Omental fat pad (tissue), 4 donors: ENCODE measurements at places on chromosomes 4 and X.

- no peak for DNase-seq
Observed at GRCh38 chrX:145484740-145485139, 237.4 kb downstream of the SPANXN1 start.

DNA sequence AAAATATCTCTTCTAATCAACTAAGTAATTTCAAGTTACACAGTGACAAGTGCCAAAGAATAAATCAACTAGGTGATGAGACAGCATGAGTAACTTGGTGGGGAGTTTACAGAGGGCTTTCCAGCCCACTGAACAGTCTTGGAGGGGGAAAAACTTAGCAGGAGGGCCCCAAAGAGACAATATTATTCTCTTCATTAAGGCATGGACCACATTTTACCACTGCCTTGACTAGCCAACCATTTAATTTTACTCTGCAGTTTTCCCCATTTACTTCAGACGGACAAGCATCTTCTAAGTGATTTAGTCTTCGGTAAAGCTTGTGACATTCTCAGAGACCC lies 25.3 kb upstream of the GATB start:
- DNase-seq = no peak

- DNase-seq = no peak
Observed at GRCh38 chr4:48090621-48091020, 43.4 kb downstream of the TXK start.

DNA sequence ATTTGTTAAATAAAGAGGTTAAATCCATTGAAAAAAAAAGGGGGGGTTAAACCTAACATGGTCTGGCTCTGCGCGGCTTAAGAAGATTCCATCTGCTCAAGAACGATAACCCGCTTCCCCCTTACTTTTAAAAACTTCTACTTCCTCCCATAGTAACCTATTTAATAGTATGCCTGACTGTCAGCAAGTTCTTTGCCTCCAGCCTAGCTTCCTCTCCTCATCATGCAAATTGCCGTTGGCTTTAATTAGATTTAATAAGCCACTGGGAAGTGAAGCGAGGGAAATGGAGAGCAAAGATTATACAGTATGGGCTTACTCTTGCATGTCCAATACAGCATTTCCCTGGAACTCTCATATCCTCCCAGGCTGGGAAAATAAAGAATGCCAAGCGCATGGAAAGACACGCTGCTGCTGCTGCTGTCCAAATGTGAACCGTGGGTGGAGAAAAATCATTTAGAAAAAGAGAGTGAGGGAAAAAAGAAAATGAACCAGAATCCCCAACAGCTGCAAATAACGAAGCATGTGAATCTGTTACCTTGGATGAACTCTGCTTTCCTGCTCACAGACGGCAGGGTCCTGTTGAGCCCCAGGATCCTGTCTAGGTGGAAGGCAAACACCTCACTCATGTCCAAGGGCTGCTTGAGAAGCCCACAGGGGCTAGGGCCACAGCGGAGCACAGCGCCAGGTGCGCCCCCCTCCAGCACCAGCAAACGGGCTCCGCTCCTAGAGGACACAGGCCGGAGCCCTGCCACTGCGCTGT lies 2.7 kb downstream of the GASK1B start:
- DNase-seq = no peak

- no peak for DNase-seq
Observed at GRCh38 chr4:48858130-48858529, 27.2 kb downstream of the OCIAD1 start.

DNA sequence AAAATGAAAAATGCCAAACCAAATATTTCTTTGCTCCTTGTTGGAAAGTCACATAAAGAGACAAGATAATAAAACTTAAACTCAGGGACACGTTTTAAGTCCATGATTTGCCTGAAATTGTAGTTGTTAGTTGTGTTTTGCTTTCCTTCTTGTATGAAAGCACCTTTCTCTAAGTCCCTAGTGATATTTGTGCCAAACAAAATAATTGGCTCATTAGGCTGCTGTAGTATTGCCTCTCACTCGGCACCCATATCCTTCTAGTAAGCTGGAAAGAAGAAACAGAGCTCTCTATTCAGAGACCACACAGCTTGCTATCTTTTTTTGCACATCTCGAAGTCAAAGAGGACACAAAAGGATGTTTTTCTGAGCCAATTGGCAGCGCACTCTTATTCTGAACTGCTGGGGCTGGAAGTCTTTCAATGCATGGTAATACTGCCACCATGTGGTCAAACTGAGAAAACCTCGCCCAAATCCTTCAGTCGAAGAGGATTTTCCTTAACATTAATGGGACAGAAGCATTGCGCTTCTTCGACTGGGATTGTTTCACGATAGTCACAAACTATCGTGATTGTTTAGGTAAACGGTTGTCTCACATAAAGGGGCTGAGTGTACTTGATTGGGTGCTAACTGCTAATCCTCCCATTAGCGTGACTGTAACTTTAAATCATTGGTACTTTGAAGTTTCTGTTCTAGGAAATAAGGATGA lies 571.9 kb upstream of the LCORL start:
- no peak for DNase-seq

GRCh38 chr4:137452799-137453198 lies 79.5 kb downstream of the PCDH18 start:
- DNase-seq = no peak

- no peak for DNase-seq
Observed at GRCh38 chrX:15194146-15194545, 75.7 kb downstream of the ASB9 start.

DNA sequence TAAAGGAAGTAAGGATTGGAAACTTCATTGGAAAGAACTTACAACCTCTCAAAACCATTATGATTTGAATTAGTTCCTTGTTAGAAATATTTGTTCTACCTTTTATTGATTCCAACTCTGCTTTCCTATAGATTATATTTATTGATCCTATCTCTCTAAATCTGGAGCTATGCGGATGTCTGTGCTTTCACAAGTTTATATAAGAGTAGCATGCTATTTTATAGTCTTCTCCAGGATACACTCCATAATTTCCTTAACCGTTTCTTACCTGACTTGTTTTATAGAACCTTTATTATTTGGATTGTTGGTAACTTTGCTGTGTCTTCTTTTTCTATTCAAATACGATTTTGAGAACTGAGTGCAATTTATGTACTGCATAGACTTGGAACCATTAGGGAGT lies 668.1 kb downstream of the RAPGEF2 start:
- DNase-seq = no peak

- DNase-seq = no peak
Observed at GRCh38 chr4:15233626-15234025, 194.2 kb upstream of the C1QTNF7 start.

DNA sequence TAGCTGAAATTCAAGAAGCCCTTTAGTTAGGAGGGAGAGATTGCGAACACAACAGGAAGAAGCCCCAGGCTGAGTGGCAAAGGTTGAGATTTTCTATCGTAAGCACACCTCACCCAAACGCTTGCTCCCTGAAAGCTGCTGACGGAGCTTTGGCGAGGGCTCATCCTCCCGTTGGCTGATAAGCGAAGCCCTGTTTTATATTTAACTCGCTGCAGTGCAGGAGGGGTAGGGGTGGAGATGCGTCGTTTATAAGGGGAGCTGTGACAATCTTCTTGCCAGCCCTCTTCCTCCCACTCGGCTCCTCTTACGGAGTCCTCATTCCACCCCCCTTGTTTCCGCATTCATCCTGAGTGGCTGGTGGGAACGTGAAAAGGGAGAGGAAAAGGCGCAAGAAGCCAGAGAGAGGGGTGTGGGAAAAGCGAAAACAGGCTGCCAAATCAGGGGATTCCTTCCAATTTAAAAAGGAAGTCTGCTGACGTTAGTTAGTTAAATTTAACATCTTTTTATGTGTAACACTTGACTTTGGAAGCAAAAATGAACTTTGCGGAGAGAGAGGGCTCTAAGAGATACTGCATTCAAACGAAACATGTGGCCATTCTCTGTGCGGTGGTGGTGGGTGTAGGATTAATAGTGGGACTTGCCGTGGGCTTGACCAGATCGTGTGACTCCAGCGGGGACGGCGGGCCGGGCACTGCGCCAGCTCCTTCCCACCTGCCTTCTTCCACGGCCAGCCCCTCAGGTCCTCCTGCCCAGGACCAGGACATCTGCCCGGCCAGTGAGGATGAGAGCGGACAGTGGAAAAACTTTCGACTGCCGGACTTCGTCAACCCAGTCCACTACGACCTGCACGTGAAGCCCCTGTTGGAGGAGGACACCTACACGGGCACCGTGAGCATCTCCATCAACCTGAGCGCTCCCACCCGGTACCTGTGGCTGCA lies at the start of gene ENPEP:
Gene ENPEP, plus strand, starts transcription at position 275 of the 938 bp plus-strand sequence. Its CDS starts 260 bp downstream, at position 535.
- DNase-seq = no peak

- DNase-seq = no peak
Observed at GRCh38 chr4:179989975-179990374, 2253.2 kb upstream of the TENM3 start.

DNA sequence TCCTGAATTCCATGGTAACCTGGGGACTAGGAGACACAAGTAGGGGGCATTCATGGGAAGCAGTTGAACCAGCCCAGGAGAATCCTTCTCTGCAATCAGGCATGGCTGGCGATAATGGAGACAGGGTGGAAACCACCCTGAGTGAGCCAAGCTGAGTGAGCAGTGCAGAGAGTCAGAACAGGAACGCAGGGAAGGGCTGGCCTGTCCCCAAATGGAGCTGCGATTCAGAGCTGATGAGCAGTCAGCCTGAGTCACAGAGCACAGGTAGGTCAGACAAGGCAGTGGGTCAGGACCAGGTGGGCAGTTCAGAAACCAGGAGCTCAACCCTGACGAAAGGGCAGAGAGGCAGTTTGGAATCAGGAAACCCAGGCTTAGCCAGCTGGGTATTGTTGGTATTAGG lies 129.0 kb downstream of the BTC start:
- DNase-seq = no peak

GRCh38 chr4:161894014-161894413 lies 269.8 kb downstream of the FSTL5 start:
- DNase-seq = no peak

DNA sequence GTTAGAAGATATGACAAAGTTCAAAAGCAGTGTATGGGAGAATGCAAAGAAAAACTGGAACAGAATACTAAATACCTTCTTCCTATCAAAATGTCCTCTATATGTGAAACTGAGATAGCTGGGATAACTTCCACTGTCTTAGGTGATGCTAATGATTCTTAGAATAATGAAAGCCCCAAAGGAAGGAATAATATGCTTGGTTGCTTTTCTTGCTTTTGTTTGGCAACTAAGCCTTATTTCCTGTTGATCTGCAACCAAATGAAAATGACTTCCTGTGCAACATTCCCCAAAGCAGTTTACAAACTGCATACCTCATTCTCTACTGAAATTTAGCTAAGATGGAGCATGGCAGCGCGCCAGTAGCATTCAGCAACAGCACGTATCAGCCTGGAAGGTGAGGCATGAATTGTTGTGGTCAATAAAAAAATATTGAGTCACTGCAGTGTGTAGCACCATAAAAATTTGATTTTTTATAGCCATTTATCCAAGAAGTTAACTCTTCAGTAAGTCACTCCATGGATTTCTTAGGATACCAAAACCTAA lies 18.7 kb downstream of the NDNF start:
- no peak for DNase-seq

- no peak for DNase-seq
Observed at GRCh38 chr4:167222099-167222498, 12.2 kb downstream of the SPOCK3 start.

DNA sequence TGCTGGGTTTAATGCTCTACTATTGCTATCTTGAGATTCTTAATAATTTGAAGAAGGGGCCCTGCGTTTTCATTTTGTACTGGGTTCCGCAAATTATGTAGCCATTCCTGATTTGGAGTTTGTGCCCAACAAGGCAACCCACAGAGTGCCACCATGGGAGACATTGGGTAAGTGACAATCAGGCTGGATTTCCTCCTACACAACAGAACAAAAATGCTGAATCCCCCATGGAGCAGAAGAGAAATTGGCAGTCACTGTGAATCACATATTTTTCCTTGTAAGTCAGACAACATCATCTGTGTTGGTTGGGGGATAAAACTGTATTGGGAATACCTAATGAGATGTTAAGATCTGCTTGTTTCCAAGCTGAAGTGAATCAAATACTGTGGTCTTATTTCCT lies 80.9 kb downstream of the CNGA2 start:
- DNase-seq = no peak

GRCh38 chr4:40719008-40719623 lies 30.6 kb upstream of the NSUN7 start:
- no peak for DNase-seq

GRCh38 chrX:19912-20571 lies 261.1 kb upstream of the PLCXD1 start:
- no peak for DNase-seq
